Activated CD8-positive, alpha-beta memory T cell treated with anti-CD3 and anti-CD28 coated beads, Interleukin-2, amount 10 ng/mL, durations not matched to agents 7 days and 5 days (primary cell): ENCODE measurements at places on chromosomes 2 and 18.
A peak's percentile ranks its signal among the peaks of the same experiment; 100 is the strongest.

- no peaks in the 10 kb centered on the region for H3K4me1 ChIP-seq
- peak; percentile 8 for DNase-seq
- no peak overlapping the region for H3K4me3 ChIP-seq
- H3K36me3 ChIP-seq, result no peaks in the 10 kb centered on the region
Observed at GRCh38 chr2:227123697-227124096, 40.3 kb downstream of the COL4A4 start.

DNA sequence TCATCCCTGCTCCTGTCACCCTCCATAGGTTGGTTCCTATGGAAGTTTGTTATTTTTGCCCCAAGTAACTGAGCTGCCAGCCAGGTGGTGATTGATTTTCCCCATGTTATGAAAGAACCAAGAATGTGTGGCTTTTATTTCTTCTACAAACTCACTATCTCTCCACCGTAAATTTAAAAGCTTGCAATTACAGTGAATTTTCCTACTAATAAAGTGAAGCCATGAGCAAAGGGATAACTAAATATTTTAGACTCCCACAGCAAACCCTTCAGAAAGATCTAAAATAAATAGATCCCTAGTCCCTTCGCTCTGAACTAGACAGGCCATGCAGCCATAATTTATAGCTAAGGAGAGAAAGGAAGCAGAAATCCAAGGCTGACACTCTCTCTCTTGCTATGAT, 6.2 kb upstream of the KIAA2012 start:
- no peak overlapping the region for H3K27ac ChIP-seq
- H3K27me3 ChIP-seq, result peaks cover 2% of the 10 kb centered on the region
- no peak for DNase-seq
- peaks cover 4% of the 10 kb centered on the region for H3K4me1 ChIP-seq
- H3K4me3 ChIP-seq, result no peak overlapping the region

DNA sequence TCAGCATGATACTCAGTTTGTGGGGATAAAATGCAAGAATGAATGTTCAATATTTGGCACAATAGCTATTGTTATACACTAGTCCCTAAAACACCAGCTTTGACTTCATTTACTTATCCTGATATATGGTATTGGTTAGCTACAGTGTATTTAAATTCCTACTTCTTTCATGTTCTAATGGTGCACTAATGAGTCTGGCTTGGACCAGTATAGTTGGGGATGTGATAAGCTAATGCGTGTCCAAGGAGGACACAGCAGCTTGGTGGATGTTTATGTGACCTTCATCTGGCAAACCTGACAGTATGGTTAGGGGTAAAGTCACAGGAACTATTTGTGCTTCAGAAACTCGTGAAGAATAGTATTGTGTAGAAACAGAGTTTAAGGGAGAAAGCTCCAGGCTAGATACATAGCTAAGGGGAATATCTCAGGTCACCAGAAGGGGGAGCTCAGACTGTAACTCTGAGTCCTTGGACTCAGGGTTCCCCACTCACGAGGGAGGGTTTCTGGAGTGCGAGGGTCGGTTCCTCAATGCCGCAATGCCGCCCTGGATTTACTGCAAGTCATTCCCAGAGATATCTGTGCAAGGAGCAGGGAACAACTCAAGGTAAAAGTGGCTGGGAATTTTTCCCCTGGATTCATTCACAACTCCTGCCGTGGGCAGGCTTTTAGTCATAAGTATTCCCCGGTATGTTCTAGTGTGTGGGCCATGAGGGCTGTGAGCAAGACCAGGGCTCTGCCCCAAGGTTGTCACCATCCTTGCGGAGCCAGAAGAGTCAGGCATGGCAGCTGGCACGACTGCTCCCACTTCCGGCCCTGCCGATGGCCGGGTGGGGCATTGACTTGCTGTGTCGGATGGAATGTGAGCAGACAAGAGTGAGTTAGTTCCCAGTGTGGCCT, 14.5 kb downstream of the IL1R2 start:
- peaks cover 3% of the 10 kb centered on the region for H3K36me3 ChIP-seq
- H3K4me3 ChIP-seq, result no peak overlapping the region

DNA sequence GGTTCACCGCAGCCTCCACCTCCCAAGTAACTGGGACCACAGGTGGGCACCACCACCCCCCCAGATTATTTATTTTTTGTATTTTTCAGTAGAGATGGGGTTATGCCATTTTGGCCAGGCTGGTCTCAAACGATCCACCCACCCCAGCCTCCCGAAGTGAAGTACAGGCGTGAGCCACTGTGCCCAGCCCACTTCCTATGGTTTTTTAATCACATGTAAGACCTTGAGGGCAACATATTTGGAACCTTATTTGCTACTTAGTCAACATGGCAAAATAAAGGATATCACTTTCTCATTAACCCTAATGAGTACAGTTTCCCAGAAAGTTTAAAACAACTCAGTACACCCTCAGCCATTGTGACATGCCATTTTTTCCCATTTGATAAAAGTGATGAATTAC, 64.7 kb downstream of the EIF5B start:
- H3K27me3 ChIP-seq, result no peaks in the 10 kb centered on the region
- peaks cover 7% of the 10 kb centered on the region for H3K4me1 ChIP-seq

DNA sequence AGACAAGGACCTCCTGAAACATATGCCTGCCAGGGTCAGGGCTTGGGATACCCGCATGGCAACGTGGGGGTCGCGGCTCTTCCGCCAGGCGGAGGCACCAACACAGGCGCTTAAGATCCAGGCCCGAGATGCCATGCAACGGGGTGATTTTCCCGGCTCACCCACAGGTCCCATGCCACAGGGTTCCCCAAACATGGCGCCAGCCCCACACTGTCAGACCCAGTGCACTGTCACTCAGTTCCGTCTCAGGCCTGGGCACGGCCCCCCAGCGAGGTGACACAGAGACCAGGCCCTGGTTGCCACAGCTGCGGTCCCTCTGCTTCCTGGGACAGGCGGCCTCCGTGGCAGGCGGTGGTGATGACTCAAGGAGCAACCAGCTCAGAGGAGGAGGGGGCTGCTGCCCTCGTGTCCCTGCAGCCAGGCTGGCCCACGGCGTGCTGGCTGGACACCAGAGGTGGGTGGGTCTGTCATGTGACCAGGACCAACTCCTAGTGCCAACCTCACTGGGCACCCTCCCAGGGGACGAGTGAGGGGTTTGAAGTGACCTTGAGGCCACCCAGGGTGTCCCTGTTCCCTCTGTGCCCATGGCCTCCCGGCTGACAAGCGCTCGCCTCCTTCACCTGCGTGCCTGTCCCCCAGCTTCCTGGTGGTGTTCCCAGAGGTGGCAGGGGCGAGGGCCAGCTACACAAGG, 4.9 kb downstream of the PDCD1 start:
- no peak overlapping the region for H3K27ac ChIP-seq
- H3K4me3 ChIP-seq, result no peak overlapping the region
- H3K4me1 ChIP-seq, result peaks cover 2% of the 10 kb centered on the region
- H3K36me3 ChIP-seq, result no peaks in the 10 kb centered on the region
- no peak for DNase-seq
